Hepatic stellate cell (primary cell): ENCODE measurements at places on chromosomes 4 and X.

DNA sequence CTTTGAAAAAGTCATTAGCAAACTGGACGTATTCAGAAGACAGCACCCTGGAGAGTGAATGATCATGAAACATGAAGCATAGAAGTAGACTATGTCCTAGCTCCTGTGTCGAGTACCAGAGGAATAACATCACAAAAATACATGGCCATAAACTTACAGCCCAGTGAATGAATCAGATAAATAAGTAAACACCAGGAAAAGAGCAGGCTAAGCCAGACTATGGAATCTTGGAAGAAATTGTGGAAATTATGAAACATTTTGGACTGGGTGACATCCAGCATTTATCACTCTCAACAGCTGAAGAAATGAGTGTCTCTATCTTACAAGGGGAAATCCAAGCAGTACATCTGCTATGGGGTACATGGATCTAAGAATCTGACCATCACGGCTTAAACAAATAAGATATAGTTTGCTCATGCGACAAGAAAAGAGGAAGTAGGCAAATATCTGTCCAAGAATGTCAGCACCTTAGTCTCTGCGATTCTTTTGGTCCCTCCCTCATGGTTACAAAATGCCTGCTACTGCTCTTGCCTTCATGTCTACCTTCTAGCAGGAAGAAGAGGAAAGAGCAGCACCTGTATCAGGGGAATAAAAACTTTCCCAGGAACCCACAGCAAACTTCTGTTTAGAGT is 481.5 kb downstream of the BCOR start:
- DNase-seq = no peak

DNA sequence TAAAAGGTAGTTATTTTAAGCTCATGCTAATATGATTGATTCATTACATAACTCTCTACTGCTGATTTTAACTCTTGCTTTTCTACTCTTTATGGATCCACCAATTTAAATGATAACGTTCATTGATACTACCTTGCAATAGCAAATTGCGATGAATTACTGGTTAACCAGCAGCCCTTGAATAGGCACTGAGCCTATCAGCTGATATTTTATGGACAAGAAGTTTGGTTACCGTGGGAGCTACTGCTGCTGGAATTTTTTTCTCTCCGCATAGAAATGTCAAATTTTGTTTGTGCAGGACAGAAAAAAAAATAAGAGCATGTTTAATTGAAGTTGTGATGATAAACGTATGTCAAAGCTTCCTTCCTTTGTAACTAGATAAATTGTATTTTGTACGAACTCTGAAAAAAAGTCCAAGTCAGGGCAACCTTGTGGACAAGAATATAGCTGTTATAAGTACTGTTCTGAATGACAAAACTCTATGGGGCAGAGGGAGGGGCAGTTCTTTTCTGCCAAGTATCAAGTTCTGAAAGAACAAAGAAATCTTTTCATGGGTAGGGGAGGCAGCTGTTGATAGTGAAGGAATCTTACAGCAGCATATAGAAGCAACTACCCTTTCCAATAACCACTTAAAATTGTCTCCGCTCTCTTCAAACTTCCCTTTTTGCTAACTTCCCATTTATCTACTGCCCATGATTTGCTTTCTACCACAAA is 434.9 kb upstream of the PABPC4L start:
- no peak for DNase-seq

GRCh38 chr4:184972991-184973390 is 45.3 kb upstream of the HELT start:
- no peak for DNase-seq

GRCh38 chrX:48835524-48836329 is at the start of gene PCSK1N:
Gene PCSK1N (minus strand): TSS chrX:48835610. CDS start chrX:48835532, 78 bp downstream.
- DNase-seq = no peak

GRCh38 chr4:41731569-41732126 is 16.9 kb downstream of the PHOX2B start:
- DNase-seq = no peak

DNA sequence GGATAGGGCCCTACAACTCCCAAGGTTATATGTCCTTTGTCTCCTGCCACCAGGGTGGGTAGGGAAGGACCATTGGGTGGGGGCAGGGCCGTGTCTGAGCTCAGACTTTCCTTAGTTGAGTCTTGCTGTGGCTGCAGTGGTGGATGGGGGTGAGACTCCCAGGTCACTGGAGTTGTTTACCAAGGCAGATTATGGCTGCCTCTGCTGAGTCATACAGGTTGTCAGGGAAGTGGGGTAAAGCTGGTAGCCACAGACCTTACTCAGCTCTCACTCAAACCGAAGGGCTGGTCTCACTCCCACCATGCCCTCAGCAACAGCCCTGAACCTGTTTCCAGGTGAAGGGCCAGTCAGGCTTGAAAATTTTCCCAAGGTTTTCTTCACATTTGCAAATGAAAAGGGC is 58.8 kb upstream of the FAAH2 start:
- no peak for DNase-seq

- no peak for DNase-seq
Measured at GRCh38 chrX:154420402-154420756, 8.1 kb upstream of the ATP6AP1 start.

GRCh38 chr4:134735901-134736300 is 534.3 kb upstream of the PABPC4L start:
- no peak for DNase-seq

DNA sequence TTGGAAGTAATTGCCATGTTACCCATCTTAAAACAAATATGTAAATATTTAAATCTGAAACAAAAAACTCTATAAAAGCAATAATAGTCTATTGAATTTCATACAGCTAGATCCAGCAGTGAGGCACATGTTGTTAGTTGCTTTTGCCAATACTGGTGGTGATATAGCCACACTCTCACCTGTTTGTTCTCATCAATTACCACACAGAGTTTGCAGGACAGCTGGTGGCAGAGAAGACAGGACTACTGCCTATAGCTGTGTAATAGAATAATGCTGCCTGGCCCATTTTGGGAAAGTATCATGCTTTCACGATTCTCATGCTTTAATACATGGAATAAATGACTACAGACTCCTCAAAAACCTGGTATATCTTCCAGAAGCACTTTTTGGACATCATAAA is 3.7 kb upstream of the PRR32 start:
- DNase-seq = no peak

DNA sequence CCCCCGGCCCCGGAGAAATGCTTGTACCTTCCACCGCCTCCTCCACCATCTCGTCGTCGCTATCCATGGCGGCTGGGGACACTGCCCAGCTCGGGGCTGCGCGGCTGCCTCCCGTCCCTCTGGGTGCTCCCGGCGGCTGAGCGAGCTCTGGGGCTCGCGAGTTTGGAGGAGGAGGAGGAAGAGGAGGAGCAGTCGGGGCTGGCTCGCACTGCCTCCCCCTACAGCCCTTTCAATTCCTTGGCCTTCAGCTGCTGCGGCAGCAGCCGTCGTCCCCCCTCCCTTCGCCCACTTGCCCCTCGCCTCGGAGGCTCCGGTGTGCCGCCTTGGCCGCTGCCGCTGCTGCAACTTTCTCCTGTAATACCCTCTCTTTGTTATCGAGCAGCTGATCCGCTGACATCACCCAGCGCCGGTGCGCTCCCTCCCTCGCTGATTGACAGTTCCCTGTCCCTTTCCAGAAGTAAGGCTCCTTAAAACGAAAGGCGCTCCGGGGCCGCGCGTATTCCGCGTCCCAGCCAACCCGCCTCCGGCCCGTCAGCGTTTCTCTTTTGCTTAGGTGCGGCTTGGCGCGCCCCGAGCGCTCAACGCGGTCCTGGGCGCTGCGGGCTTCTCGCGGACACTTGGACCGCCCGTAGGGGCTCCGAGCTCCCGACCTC is at the start of gene SETD7:
TSS of gene SETD7 (minus strand) at position 149 of the 653 bp plus-strand sequence. CDS start at position 67, 82 bp downstream.
- DNase-seq = peak; percentile 74

DNA sequence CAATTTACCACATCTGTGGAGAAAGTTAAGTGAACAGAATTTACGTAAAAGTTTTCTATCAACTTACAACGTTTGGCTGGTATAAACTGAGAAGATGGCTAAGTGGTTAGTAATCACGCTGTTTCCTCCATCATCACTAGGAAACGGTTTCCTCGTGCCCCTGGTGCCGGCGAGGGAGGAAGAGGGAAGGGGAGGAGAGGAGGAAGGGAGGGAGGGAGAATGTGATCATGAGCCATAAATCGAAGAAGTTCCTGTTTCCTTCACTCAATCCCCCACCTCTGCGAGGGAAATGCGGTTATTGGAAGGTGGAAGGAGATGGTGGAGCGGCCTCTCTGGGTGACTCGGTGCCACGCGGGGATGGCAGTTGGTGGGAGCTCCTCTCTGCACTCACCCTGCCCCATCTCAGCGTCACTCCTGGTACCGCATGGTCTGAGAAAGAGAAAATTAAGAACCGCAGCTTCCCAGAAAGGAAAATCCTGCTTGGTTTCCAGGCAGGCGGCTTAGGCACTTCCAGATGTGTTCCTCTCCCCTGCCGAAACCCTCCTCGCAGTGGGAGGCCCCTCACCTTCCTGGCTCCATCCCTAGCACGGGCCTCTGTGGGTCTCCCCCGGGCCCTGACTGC is 216.8 kb downstream of the AFAP1 start:
- DNase-seq = no peak

DNA sequence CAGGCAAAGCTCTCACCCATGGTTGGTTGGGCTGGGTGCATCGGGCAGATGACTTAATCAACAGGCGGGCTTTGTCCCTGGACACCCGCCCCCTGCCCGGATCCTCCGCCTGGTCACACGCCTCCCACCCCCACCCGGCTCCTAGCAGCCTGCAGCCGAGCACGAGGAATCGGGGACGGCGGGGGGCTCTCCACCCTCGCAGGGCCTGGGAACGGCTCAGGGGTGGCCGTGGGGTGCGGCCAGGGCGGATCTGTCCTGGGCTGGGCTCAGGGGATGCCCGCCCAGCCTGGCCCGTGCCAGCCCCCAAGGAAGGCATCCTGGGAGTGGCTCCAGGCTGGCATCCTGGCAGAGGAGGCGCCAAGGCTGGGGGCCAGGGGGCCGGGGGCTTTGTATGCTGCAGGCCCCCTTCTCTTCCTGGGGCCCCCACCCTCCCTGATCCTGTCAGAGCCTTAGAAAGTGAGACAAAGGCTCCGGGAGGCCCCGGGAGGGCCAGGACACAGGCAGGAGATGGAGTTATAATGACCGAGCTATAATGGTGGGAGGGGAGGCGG is 32.5 kb upstream of the FGFR3 start:
- DNase-seq = no peak

GRCh38 chr4:186570193-186570996 is 15.0 kb upstream of the MTNR1A start:
- peak; percentile 47 for DNase-seq

DNA sequence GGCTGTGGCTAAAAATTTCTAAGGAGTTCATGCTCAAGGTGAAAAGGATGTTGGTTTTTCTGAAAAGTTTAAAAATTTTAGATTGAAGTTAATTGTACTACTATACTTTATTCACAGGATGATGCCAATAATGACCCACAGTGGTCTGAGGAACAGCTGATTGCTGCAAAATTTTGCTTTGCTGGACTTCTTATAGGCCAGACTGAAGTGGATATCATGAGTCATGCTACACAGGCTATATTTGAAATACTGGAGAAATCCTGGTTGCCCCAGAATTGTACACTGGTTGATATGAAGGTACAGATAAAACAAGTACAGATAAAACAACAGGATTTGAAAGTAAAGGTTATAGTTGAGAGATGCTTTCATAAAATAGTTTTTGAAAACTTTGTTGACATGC is 12.2 kb downstream of the PAICS start:
- no peak for DNase-seq

- no peak for DNase-seq
Measured at GRCh38 chr4:22070256-22070655, 121.7 kb upstream of the KCNIP4 start.

GRCh38 chrX:153813161-153813560 is 17.2 kb downstream of the PDZD4 start:
- no peak for DNase-seq

GRCh38 chrX:11541510-11541909 is 124.2 kb downstream of the ARHGAP6 start:
- DNase-seq = no peak

DNA sequence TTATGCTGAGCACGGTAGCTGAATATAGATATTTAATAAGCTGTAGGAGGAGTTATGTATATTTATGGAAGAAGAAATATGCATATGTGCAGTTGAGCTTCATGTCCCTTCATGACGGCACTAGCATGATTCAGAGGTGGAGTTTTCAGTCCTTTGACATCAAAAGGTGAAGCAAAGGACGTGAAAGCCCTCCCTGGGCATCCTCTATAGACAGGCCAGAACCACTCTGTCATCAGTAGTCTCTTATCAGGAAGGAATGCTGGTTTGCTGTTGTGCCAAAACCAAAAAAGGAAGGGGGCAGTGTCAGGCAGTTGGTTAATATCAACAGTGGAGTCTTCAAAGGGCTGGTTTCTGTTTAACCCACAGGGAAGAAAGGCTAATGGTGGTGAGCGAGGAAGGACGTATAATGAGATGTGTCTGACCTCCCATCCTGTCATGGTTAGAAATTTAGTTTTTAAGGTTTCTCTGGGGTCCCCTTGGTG is 23.5 kb upstream of the IL2 start:
- DNase-seq = no peak

GRCh38 chr4:35649778-35650177 is 594.5 kb downstream of the ARAP2 start:
- DNase-seq = no peak

DNA sequence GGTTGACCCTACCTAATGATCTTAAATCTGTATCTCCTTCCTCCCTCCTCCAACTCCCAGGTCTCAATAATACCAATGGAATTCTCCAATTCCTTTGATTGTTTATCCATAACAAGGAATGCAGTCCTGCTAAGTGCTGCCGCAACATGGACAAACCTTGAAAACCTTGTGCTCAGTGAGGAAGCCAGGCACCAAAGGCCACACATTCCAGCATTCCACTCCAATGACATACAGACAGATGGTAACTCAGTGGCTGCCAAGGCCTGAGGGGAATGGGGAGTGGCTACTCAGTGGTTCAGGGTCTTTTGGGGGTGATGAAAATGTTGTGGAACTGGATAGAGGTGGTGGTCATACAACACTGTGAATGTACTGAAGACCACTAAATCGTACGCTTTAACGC is 10.4 kb downstream of the HAUS7 start:
- peak; percentile 69 for DNase-seq

DNA sequence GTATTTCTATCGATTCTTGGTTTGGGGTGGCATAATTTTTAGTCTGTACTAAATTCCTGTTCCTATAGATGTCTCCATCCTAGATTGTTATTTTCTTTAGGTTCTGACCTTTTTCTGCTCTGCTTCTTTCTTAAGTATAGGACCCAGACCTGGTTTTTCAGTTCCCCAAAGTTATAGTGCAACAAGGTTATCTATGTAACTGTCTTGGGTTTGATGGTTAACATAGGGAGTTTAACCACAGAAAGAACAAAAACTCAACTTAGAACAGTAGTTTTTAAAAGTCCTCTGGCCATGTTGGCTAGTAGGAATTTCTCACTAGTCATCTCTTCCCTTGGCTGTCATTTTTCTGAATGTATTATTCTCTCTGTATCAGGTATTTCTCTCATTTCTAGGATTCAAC is 38.8 kb upstream of the MAD2L1 start:
- no peak for DNase-seq
